ENCODE measurements at places on chromosomes 12 and 14.

DNA sequence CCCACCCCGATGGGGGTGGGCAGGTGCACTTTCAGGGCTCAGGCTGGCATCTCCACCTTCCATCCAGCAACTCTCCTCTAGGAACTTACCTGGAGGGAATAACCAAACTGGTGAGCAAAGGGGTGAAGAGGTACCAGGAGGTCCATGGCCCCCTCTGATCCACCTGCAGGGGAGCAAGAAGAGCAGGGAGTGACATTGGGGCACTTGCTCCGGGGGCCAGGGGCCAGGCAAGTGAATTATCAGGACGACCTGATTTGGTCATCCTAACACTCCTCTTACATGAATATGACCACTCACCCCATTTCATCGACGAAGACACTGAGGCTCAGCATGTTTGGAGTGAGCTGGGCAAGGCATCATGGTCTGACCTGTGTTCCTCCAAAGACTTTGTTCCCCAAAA is 6.0 kb downstream of the DIO3 start:
- DNase-seq, result no peak

GRCh38 chr12:988646-989045 is 2.4 kb upstream of the ERC1 start:
- no peak for DNase-seq

DNA sequence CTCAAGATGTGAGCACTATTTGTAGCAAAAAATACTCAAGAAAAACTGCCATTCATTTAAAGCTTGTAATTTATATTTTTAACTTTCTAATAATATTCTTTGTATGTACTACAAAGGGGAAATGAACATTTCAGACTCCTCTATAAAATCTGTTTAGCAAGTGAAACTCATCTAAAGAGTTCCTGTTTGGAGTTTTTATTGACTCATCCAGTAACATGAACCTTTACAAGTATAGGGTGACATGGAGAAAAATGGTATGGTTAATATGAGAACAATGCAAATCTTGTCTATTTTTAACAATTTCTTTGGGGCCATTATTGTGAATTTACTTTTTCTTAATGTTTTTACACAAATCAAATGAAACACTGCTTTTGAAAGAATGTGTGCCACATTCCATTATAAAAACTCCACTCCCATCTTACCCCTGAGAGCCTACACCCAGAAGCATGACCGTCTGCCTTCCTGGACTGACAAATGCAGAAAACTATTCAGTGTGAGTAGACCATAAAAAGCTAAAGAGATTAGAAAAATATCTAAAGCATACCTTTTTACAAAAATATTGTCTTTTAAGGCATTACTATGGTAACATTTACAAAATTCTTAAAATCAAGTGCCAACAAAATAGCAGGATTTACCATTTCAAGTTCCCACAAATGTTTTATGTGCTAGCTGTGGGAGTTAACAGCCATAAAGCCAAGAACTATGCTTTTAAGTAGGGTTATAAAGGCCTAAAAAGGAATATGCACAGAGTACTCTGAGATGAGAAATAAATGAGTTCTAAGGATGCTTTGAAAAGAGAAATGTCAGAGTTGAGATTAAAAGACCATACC is 144.0 kb downstream of the ADAMTS20 start:
- DNase-seq, result no peak

GRCh38 chr12:93191423-93191822 is 186.3 kb upstream of the NUDT4 start:
- no peak for DNase-seq

- DNase-seq, result no peak
Observed at GRCh38 chr14:75128596-75128990, 1.7 kb upstream of the NEK9 start.

- no peak for DNase-seq
Observed at GRCh38 chr12:31724557-31724956, 4.3 kb downstream of the AMN1 start.

GRCh38 chr14:105343194-105343593 is 28.6 kb downstream of the PACS2 start:
- DNase-seq, result no peak

- DNase-seq, result no peak
Observed at GRCh38 chr12:66044731-66045130, 85.8 kb downstream of the LLPH start.

DNA sequence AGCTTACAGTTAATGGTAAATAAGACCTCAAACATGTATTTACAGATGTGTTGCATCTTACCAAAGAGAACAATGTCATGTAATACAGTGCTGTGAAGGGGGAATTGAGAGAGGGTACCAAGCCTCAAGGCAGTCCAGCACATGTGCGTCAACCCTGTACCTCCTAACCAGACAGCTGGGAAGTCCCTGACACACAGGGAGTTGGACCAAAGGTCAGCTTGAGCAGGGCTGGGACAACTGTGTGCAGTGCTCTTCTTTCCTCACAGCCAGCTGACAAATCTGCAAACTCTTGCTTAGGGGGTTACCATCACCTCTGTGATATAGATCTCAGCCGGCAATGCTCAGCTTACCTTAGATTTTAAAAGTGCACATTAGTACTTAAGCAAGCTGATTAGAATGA is 56.8 kb upstream of the RIC8B start:
- DNase-seq, result no peak

DNA sequence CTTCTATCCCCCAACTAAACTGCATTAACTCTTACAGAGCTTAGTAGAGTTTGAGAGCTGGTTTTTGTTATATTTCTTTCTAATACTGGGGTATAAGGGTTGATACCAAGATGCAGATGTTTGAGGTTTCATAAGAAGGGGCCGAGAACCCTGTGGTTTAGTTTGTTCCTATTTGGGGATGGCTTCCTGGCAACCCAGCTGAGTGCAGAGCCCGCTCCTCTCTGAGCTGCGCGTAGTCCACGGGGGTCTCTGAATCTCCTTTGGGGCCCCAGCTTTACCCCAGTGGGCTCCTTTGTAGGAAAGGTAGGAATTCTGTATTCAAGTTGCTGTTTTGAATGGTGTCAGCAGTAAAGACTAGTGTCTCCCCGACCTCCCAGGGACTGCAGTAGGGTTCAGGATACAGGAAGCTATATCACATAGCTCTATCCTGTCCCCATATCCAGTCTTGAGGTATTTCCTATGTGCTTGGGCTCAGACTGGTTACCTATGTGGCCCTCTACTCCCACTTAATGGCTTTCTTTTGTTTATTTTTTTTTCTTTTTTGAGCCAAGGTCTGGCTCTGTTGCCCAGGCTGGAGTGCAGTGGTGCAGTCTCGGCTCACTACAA is 25.4 kb downstream of the PLXNC1 start:
- DNase-seq, result no peak

DNA sequence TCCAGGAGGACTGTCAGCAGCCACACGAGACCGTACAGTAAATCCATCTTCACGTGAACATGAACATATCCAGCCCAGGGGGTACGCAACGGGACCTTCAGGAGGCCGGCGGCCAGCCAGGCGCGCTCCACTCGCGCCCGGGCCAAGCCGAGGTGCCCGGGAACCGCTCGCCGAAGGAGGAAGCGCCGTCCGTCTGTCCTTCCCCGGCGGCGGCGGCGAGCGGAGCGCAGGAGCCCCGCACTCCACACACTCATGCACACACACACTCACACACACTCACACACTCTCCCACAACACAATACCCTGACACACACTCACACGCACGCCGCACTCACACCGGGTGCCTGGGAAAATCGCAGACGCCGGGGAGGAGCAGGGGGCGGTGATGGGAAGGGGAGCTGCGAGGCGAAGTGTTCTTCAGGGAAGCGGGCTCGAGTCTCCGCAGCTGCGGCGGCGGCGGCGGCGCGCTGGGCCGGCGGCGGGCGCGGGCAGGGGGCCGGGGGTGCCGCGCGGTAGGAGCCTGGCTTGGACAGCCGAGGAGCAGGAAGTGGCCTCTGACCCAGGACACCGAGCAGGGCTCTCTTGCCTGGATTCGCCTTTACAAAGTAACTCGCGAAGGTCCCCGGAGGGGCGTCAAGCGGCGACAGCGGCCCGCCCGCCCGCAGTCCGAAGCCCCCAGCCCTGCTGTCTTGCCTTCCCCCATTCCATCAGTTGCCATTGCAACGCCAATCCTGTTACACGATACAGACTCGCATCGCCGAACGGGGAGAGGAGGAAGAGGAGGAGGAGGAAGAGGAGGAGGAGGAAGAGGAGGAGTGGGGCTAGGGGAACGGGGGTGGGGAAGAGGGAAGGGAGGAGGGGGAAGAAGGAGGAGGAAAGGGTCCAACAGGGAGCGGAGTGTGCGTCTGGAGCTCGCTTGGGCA is 601 bp downstream of the MDGA2 start:
- DNase-seq, result no peak

All from NCI-H187 (cell line).